Fibroblast of the conjunctiva (primary cell): ENCODE measurements at places on chromosomes 5 and 9.

- no peak for DNase-seq
Measured at GRCh38 chr5:133423011-133423617, 189.2 kb downstream of the FSTL4 start.

DNA sequence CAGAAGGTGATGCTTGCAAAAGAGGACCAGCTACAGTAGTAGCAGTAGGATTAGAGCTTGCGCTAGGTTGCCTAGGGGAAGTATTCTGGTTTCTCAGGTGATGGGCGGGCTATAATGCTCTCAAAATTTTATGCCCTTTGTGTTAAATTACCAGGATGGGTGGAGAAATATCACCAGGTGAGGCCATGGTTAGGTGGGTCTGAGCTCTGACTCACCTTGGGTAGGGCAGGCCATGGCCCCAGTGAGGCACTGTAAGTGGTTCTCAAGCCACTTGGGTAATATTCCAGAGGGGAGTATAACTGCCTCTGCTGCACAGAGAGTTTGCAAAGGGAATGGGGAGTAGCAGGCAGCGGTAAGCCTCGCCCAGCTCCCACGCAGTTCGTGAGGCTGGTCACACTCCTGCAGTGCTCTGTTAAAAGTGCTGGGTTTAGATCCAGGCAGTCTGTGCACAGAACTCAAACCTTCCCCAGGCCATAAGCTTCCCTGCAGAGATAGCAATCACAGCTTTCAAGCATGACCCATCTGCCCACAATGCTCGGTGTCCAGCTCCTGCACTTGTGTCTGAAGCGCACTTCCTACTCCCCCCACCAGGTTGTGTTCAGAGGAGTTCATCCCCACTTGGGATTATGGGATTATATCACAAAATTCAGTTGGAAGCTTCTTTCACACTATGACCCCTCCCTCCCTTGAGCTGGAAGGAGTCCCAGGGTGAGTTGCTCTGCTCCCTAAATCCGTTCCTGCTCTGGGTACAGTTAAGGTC, 575.0 kb downstream of the CHSY3 start:
- DNase-seq: no peak

- no peak for DNase-seq
Measured at GRCh38 chr5:116616876-116617275, 42.3 kb upstream of the SEMA6A start.

GRCh38 chr9:88816141-88816540, 175.1 kb upstream of the S1PR3 start:
- no peak for DNase-seq

- no peak for DNase-seq
Measured at GRCh38 chr9:15317836-15318235, 10.8 kb upstream of the TTC39B start.

- DNase-seq: no peak
Measured at GRCh38 chr9:114070188-114071103, 7.7 kb downstream of the AMBP start.

DNA sequence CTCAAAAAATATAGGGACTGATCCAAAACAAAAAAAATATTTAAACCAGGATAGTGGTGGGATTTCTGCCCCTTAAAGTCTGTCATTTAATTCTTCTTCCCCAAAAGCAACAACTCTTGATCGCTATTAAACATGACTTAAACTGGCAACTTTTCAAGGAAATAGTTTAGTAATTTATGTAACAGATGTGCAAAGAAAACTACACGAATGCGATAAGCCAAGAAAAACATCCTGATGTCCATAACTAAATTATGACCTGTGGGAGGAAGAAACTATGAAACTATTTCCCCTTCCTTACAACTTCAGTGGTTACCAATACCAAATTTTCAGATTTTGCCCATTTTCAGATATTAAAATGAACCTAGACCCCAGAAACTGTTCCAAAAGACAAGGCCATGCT, 31.5 kb downstream of the CLINT1 start:
- peak; percentile 9 for DNase-seq

DNA sequence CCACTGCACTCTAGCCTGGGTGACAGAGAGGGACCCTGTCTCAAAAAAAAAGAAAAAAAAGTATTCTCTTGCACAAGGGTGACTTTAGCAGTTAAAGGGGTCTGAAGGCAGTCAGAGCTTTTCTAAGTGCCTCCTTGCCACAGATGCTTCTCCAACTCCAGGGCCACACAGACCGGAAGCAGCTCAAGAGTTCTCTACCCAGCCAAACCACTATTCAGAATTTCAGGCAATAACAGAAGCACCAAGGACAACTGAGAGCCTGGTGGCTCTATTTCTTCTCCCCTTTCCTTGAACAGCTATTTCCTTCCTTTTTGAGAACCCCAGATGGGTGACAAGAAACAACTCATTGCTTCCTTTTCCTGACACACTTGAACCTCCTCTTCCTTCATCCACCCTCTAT, 2.2 kb downstream of the FAM219A start:
- DNase-seq: no peak

DNA sequence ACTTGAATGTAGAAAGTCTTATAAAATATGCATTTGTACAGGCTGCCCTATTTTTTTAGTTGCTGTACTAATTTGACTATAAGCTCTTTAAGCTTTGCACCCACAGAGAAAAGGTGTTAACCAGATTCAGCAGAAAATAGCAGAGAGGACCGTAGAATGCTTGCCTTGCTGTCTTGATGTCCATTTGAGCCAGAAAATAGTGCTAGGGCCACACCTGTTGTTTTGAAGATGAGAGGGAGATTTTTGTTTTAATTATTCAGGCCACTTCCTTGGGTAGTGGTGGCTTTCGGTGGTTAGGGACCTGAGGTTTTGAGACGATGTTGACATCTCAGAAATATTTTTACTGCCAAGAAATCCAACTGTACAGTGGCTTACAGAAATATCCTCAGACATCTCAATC, 196.0 kb downstream of the SPATA31D1 start:
- DNase-seq: no peak

- no peak for DNase-seq
Measured at GRCh38 chr5:60779466-60779865, 64.6 kb downstream of the ELOVL7 start.

DNA sequence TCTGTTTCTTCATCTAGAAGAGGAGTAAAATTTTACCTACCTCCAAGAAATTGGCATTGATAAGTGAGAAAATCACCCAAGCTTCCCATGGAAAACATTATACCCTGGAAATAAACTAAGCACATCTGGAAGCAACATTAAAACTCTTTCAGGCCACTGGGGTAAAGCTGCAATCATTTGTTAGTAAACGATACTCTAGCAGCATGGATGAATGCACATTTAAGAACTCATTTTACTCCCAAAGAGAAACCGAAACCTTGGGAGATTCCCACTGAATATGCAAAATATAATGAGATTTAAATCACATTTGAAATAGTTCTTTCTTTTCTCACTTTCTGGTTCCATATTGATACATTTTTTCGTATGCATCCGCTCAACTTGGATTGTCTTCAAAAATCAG, 467.5 kb downstream of the EFNA5 start:
- DNase-seq: no peak

DNA sequence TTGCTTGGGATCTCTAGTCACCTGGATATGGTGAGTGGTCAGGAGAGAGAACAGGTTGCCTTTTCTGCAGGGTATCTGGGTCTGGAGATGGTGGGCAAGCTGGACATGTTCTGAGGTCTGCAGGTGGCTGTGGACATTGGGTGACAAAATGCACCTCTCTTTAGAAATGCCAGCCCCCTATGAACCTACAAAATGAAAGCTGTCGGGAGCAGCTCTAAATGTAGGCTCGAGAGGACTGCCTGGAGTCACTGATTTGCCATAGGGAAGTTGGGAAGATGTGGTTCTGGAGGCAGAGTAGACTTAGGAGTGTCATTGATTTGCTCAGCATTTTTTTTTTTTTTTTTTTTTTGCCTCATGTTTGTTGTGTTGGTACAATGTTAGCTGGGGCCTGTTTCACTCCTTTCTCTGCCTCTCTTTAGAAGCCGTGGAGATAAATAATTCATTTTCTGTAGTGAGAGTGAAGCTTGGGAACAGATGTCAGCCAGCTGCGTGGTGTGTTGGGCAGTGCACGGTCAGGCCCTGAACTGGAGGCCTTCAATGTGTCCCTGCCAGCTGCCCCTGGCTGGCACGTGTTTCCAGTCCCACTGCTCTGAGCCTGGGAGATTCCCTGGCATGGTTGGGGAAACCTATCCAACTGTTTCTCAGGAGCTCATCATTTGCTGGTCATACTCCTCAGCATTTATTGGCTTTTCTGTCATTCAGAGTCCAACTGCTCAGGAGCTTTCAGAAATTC, 5.4 kb downstream of the RGS3 start:
- DNase-seq: no peak

GRCh38 chr9:133199648-133200321, 9.3 kb downstream of the OBP2B start:
- no peak for DNase-seq

GRCh38 chr5:167822241-167822640, 469.2 kb upstream of the WWC1 start:
- no peak for DNase-seq

- DNase-seq: no peak
Measured at GRCh38 chr5:3564116-3564515, 31.5 kb upstream of the IRX1 start.

GRCh38 chr9:20619487-20620200, 2.7 kb downstream of the MLLT3 start:
- DNase-seq: no peak

DNA sequence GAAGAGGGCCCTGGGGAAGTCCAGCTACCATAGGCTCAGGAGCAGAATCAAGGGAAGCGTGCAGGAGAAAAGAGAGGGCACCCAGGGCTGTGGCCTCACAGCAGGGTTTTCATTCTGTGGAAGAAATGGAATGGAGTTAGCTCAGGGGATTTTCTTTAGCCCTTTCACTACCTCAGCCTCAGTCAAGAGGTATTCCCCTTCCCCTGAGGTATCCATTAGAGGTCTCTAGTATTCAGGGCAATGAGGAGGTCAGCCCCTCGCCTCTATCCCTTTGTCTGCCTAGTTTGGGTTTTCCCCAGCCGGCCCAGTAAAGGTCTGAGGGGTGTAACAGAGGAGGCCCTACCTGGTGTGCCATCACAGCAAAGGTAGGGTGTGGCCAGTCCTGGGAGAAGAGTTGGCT, 21.5 kb downstream of the GFRA3 start:
- no peak for DNase-seq

DNA sequence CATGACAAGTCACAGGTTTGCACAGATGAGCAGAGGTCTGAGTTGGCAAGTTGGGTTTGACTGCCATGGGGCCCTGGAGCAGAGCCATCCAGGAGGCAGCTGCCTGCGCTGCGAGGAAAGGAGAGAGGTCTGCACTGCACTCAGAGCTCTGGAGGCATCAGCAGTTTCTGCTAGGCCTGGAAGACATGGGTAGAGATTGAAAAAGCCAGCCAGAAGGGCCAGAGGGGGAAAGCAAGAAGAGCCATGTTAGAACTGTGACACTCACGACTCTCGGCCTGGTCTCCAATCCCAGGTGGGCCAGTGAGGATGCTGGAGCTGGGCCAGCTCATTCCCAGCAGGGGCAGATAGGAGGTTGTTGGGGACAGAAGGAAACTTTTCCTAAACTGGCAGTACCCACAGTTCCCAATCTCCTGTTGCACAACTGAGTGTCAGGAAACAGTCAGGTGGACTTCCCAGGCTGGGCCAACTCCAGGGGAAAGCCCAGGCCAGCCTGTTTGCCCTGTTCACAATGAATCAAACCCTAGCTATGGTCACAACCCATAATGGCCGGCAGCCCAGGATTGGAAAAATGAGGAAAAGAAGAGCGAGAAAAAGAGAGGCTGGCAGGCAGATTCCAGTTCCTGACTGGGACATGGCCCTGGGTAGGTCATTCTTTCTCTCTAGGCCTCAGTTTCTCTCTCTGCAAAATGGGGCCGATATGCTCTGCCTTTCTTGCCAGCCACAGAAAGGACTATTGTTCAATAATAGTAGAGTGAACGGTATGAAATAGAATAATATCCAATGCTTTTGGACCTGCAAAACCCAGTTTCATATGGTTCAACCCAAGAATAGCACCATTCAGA, 7.8 kb upstream of the ORM1 start:
- DNase-seq: no peak

- DNase-seq: no peak
Measured at GRCh38 chr5:170639221-170639925, 135.6 kb downstream of the KCNIP1 start.

GRCh38 chr5:148806520-148806931, 19.9 kb upstream of the ADRB2 start:
- no peak for DNase-seq

GRCh38 chr5:90365328-90365727, 44.2 kb downstream of the CETN3 start:
- no peak for DNase-seq

DNA sequence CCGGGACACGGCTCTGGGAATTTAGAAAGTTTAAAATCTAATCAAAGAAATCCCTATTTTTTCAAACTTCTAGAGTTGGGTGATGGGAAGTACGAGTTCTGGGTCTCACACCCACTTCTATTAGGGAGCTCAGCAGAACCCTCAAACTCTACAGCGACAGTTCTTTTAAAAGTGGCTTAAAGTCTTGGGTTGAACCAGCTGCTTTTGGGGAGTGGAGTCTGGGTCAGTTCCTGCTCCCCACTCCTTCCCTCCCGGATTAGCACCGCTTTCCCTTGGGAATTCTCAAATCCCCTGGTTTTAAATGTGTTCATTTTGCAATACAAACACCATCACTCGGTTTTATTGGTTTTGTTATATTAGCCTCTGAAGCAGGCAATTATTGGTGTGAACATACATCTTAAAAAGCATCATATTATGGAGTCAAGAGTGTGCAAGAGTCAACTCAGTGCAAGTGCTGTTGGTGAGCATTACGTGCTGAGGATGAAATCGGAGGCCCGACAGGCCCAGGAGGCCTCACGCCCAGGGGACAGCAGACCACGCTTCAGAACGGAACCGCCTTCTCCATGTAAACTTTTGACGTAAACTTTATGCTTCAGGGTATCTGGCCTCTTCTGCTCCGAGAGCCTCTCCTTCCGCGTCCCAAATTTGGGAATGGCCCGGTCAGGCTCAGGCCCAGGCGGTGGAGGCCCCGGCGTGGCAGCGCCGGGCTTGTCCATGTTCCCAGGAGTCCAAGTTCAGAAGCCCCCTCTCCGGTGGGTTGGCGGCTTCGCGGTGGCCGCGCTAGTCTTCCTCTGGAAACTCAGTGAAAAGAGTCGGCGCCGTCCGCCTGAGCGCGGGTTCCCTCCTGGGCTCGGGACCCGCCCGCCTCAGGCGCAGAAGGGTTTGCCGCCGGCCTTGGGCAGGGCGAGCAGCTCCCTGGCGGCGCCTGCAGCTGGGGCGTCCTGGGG, 5.3 kb downstream of the IRX4 start:
- DNase-seq: no peak
